Muscle of leg (tissue), 16 donors: ENCODE measurements at places on chromosomes 1 and 21. TPM values are rescaled to one million over a fixed set of nuclear protein-coding genes. Genes with fewer than 3 reads are reported as not detected.

Gene RUNX3
- 0.46 TPM for polyA plus RNA-seq

Gene PCAT6
- polyA plus RNA-seq: 2.4 TPM

Gene FABP3
- polyA plus RNA-seq: 101 TPM

Gene NPPB
- polyA plus RNA-seq: not detected

Gene OR2L3
- polyA plus RNA-seq: not detected

Gene NPL
- polyA plus RNA-seq: 10.8 TPM

Gene SLC30A10
- 0.37 TPM for polyA plus RNA-seq

Gene ITPKB
- polyA plus RNA-seq: 23.7 TPM
